Right renal pelvis (tissue), 4 donors: ENCODE measurements at places on chromosomes 5 and 9. TPM values are rescaled to one million over a fixed set of nuclear protein-coding genes. Genes with fewer than 3 reads are reported as not detected.

DNA sequence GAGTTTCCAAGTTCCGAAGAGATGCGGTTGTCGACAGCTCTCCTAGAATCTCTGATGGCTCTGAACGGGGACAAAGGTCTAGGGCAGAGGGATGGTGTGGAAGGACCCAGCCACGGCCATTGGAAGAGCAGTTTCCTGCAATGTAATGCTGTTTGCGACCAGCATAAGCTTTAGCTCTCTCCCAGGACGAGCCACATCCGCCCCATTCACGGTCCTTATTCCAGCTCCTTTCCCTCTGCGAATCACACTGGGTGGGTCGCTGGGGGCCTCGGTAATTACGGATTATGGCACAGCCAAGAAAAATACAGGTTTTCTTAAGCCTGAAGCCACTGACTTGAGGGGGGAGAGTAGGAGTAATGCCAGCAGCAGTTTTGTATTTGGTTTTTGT, 22.7 kb downstream of the ANXA2R start:
- no peak for DNase-seq

DNA sequence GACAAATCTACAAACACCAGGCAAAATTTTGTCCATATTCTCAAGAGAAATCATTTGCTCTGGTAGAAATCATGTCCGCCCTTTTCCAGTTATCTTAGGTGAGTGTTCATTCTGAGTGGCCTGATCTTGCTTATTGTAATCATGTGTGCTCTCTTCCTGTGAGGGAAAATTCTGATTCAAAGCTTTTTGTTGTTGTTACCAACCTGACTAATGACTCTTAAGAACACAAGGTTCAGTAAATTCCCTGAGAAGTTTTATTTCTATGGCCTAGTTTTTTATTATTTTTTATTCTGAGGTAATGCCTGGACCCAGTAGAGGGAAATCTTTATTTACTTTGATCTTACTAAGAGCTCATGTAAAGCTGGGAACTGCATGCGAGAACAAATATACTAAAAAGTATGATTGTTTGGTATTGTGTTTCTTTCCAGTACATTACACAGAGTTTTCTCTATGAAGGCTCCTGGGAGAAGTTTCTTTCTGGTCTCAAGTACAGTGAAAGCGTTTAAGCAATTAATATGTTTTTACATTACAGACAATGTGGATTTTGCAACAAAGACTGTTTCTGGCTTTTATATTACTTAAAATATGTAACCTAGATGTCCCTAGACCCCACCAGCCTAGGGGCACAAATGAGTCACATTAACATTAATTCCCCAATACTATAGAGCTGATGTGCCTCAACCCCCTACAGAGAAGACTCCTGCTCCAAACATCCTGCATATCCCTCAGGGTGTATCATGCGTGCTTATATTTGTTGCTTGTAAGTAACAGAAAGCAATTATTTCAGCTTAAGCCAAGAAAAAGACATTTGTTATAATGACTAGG, 138.1 kb downstream of the TMEM167A start:
- no peak for DNase-seq

- no peak for DNase-seq
Measured at GRCh38 chr9:106020186-106020585, 325.8 kb downstream of the TMEM38B start.

- DNase-seq, result no peak
Measured at GRCh38 chr5:100797861-100798260, 105.2 kb downstream of the ST8SIA4 start.

The SELENOP gene
- 611 TPM for polyA plus RNA-seq

The FAM221B gene
- polyA plus RNA-seq, result 0.13 TPM
